IMR-90 (cell line): ENCODE measurements at places on chromosomes 12 and 14. TPM values are rescaled to one million over a fixed set of nuclear protein-coding genes. Genes with fewer than 3 reads are reported as not detected.

The TAS2R43 gene
- not detected in 2 replicates for polyA plus RNA-seq

The RNASE3 gene
- polyA plus RNA-seq, result not detected in 2 replicates

The TCL1B gene
- polyA plus RNA-seq, result not detected in 2 replicates

The MRPL42 gene
- polyA plus RNA-seq, result 48.0 and 64.2 TPM in 2 replicates

The HSPB8 gene
- 25.8 and 26.5 TPM in 2 replicates for polyA plus RNA-seq

The TNFAIP2 gene
- polyA plus RNA-seq, result 9.6 and 9.9 TPM in 2 replicates

The GLS2 gene
- polyA plus RNA-seq, result 0.21 and 0.40 TPM in 2 replicates

The SLCO1B1 gene
- polyA plus RNA-seq, result not detected in 2 replicates

The TPH2 gene
- not detected in 2 replicates for polyA plus RNA-seq

The CLSTN3 gene
- 14.5 and 16.4 TPM in 2 replicates for polyA plus RNA-seq

The SRGAP1 gene
- 10.2 and 11.0 TPM in 2 replicates for polyA plus RNA-seq

The CCDC198 gene
- not detected in 2 replicates for polyA plus RNA-seq

The LYZ gene
- polyA plus RNA-seq, result not detected in 2 replicates

The SP1 gene
- 19.7 and 21.2 TPM in 2 replicates for polyA plus RNA-seq

The EFS gene
- polyA plus RNA-seq, result 11.6 and 13.3 TPM in 2 replicates

The KIAA0586 gene
- 9.4 and 9.5 TPM in 2 replicates for polyA plus RNA-seq

The PTGER2 gene
- 58.5 and 59.4 TPM in 2 replicates for polyA plus RNA-seq

The INSM2 gene
- not detected in 2 replicates for polyA plus RNA-seq

The ZDHHC22 gene
- not detected in 2 replicates for polyA plus RNA-seq

The CLEC4A gene
- 0.29 and 0.44 TPM in 2 replicates for polyA plus RNA-seq

The KRT83 gene
- not detected in 2 replicates for polyA plus RNA-seq

The PTPN6 gene
- 0.14 TPM in 1 of 2 replicates, not detected in the other for polyA plus RNA-seq

The FAM186B gene
- polyA plus RNA-seq, result 0.10 TPM in 2 replicates

The GPR135 gene
- 1.9 and 2.4 TPM in 2 replicates for polyA plus RNA-seq

The METTL17 gene
- 62.0 and 69.7 TPM in 2 replicates for polyA plus RNA-seq

The FIGNL2 gene
- polyA plus RNA-seq, result 0.09 and 0.12 TPM in 2 replicates

The LALBA gene
- not detected in 2 replicates for polyA plus RNA-seq

The SMIM41 gene
- polyA plus RNA-seq, result not detected in 2 replicates

The PAWR gene
- 13.2 and 13.3 TPM in 2 replicates for polyA plus RNA-seq

The PRIMA1 gene
- polyA plus RNA-seq, result not detected in 2 replicates

The KLHDC1 gene
- polyA plus RNA-seq, result 0.34 and 0.51 TPM in 2 replicates

The IFNG-AS1 gene
- not detected in 2 replicates for polyA plus RNA-seq

The CLEC4D gene
- not detected in 2 replicates for polyA plus RNA-seq

The BTBD6 gene
- polyA plus RNA-seq, result 33.9 and 37.4 TPM in 2 replicates
